ENCODE measurements at places on chromosomes 6 and 20. TPM values are rescaled to one million over a fixed set of nuclear protein-coding genes. Genes with fewer than 3 reads are reported as not detected.

DNA sequence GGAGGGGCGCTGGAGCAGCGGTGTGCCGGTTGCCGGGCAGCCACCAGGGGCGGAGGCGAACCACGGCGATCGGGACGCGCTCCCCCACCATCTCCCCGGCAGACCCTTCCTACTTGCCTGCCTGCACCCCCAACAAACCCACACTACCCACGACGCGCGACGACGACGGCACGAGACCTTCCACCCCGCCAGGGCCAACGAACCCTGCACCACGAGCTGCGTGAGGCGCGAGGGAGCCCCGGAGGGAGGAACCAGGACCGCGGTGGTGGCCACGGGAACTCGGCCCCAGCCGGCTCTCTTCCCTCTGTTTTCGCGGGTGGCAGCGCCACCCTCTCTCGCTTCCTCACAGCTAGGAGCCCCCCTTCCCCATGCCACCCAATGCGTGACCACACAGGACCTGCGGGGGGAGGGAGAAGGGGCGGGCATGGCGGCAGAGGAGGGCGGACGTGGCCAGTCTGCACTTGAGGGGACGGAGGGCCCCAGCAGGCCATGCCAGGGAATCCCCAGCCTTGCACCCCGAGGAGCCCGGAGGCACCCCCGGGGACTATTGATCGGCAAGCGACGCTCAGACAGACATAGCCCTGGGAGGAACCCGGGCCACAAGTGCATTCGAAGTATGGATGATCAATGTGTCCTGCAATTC, 1516.4 kb upstream of the DEFB115 start:
- H3K27me3 ChIP-seq: no peaks in the 10 kb centered on the region
- no peaks in the 10 kb centered on the region for H3K4me1 ChIP-seq
- H3K27ac ChIP-seq: no peak overlapping the region
- H3K4me3 ChIP-seq: no peak overlapping the region
- H3K36me3 ChIP-seq: no peaks in the 10 kb centered on the region
- no peak for DNase-seq

GRCh38 chr6:109314313-109314712, 68.0 kb downstream of the CD164 start:
- H3K27ac ChIP-seq: no peak overlapping the region
- no peaks in the 10 kb centered on the region for H3K27me3 ChIP-seq
- H3K4me3 ChIP-seq: no peak overlapping the region

GRCh38 chr6:45265246-45265645, 62.9 kb upstream of the RUNX2 start:
- H3K27me3 ChIP-seq: no peaks in the 10 kb centered on the region
- H3K4me3 ChIP-seq: no peak overlapping the region
- no peak for DNase-seq
- no peaks in the 10 kb centered on the region for H3K4me1 ChIP-seq
- no peak overlapping the region for H3K27ac ChIP-seq
- no peaks in the 10 kb centered on the region for H3K36me3 ChIP-seq

- H3K36me3 ChIP-seq: no peaks in the 10 kb centered on the region
- H3K27me3 ChIP-seq: no peaks in the 10 kb centered on the region
- H3K27ac ChIP-seq: peak overlapping the region; percentile 72
- H3K4me1 ChIP-seq: peaks cover 66% of the 10 kb centered on the region
- DNase-seq: peak; percentile 99
- no peak overlapping the region for H3K4me3 ChIP-seq
Measured at GRCh38 chr6:44064089-44064947, 62.9 kb downstream of the MRPL14 start.

DNA sequence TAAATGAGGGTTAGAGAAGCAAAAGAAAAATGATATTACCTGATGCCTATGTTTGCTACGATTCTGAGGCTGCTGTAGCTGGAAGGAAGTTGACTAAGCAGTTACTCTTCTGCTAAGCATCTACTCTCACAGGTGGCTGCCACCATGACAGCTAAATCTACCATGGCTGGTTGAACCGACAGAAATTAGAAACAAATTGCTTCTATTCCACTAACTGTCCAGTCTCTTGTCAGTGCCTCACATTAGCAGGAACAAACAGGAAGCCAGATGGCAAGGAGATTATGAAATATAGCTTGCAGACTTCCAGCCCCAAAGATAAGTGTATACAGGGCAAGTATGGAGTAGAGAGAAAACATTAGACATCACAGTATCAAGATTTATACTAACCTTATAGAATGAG, 59.4 kb upstream of the TMEM200A start:
- H3K4me3 ChIP-seq: no peak overlapping the region
- no peak overlapping the region for H3K27ac ChIP-seq
- no peaks in the 10 kb centered on the region for H3K27me3 ChIP-seq
- no peaks in the 10 kb centered on the region for H3K36me3 ChIP-seq
- no peaks in the 10 kb centered on the region for H3K4me1 ChIP-seq

GRCh38 chr20:24762791-24763350, 186.2 kb upstream of the CST7 start:
- no peak overlapping the region for H3K27ac ChIP-seq
- H3K4me1 ChIP-seq: no peaks in the 10 kb centered on the region
- DNase-seq: no peak
- no peak overlapping the region for H3K4me3 ChIP-seq

- no peak overlapping the region for H3K4me3 ChIP-seq
- no peaks in the 10 kb centered on the region for H3K27me3 ChIP-seq
- H3K36me3 ChIP-seq: peaks cover 39% of the 10 kb centered on the region
- DNase-seq: no peak
- H3K27ac ChIP-seq: no peak overlapping the region
- H3K4me1 ChIP-seq: no peaks in the 10 kb centered on the region
Measured at GRCh38 chr6:100761841-100762240, 119.3 kb downstream of the ASCC3 start.

DNA sequence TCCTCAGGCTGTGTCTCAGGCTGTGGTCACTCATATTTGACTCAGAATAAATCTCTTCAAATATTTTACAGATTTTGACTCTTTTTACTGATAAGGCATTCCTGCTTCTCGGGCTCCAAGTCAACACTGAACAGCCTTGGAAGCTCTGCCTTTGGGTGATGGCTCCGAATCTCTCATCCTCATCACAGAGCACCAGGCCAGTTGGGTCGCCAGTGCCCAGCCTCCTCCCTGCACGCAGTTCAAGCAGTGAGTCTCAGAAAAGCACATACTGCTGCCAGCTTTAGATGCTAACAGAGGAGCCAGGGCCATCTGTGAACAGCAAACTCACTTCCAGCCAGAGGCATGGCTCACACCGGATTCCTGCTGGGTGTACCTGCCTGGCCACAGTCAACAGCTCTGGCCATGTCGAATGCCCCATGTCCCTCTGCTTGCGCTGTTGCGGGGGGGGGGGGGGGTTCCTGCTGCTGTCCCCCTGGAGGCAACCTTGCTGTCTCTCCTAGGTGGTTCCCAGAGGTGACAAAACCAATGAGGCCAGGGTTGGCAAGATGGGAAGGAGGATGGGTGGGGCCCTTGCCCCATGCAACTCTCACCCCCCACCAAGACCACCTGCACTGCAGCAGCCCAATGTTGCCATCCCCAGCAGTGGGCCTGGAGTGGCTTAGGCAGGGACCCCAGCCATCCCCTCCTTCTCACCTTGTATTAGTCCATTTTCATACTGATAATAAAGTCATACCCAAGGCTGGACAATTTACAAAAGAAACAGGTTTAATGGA, 248.8 kb downstream of the ERMARD start:
- DNase-seq: no peak
- H3K27ac ChIP-seq: no peak overlapping the region
- peaks cover 22% of the 10 kb centered on the region for H3K4me1 ChIP-seq
- H3K4me3 ChIP-seq: no peak overlapping the region
- no peaks in the 10 kb centered on the region for H3K27me3 ChIP-seq
- H3K36me3 ChIP-seq: no peaks in the 10 kb centered on the region

- no peaks in the 10 kb centered on the region for H3K36me3 ChIP-seq
- no peak overlapping the region for H3K4me3 ChIP-seq
Measured at GRCh38 chr20:12815778-12816408, 192.9 kb upstream of the SPTLC3 start.

DNA sequence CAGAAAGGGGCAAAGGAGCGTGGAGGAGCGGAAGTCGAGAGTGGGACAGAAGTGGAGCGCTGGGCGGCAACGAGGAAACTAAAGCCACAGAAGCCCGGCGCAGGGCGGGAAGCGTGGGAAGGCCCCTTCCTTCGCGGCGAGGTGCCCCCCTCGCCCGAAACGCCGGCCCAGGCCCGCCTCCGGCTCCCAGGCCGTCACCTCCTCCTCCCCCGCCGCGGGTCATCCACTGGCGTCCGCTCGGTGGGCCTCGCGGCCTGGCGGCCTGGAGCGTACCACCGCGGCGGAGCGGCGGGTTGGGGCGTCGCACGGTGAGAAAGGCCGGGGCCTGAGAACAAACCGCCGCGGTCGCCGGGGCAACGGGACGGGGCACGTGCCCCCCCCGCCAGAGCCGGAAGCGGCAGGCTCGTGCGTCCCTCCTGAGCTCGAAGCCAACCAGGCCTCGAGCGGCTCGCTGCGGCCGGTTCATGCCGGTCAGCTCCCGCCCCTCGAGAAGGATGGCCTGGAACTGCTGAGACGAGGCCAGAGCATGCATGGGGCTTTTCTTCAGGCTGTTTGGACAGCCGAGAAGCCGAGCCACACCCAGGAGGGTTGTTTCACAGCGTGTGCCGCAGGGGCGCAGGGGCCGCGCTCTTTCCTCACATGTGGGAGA, at the start of gene TCP11:
TCP11 (minus strand) TSS at position 333 of the 649 bp plus-strand sequence. CDS start 469 bp downstream, outside the sequence.
- H3K4me1 ChIP-seq: peaks cover 9% of the 10 kb centered on the region
- no peak for DNase-seq
- no peaks in the 10 kb centered on the region for H3K36me3 ChIP-seq
- H3K4me3 ChIP-seq: peak within 1 kb of the TSS; percentile 5

GRCh38 chr6:67887747-67888545, 747.1 kb upstream of the ADGRB3 start:
- no peak for DNase-seq
- no peaks in the 10 kb centered on the region for H3K27me3 ChIP-seq
- H3K27ac ChIP-seq: no peak overlapping the region
- H3K36me3 ChIP-seq: no peaks in the 10 kb centered on the region

Gene PRSS16
- not detected for polyA plus RNA-seq

Gene NKX2-4
- not detected for polyA plus RNA-seq

Gene LAMA4
- polyA plus RNA-seq: not detected

Gene RAB44
- polyA plus RNA-seq: 1.9 TPM

Gene MCHR2
- polyA plus RNA-seq: not detected

Gene TRIM26
- polyA plus RNA-seq: 26.0 TPM

Gene NKAIN2
- not detected for polyA plus RNA-seq

All from CD14-positive monocyte (primary cell).